Stimulated activated CD8-positive, alpha-beta memory T cell treated with anti-CD3 and anti-CD28 coated beads, Interleukin-12 subunit alpha, Interleukin-12 subunit beta, amount 100 ng/mL, for 1 hour (primary cell): ENCODE measurements at places on chromosomes 12 and 14.

DNA sequence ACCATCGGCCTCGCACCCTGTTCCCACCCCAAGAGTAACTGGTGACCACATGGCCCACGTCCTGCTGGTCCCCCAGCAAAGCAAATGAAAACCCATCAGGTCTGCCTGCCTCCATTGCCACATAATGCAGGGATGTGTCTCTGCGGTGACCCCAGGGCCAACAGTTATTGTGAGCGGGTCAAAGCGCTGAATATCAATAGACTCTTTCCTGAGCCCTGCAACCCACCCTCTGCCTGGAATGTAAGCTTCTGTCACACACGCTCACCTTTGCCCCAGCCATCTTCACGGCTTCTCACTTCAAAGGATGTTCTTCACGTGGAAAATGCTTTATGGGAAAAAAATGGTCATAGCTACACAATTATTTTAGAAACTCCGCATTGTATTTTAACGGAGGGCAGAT lies 63.9 kb downstream of the FZD10 start:
- DNase-seq: no peak

DNA sequence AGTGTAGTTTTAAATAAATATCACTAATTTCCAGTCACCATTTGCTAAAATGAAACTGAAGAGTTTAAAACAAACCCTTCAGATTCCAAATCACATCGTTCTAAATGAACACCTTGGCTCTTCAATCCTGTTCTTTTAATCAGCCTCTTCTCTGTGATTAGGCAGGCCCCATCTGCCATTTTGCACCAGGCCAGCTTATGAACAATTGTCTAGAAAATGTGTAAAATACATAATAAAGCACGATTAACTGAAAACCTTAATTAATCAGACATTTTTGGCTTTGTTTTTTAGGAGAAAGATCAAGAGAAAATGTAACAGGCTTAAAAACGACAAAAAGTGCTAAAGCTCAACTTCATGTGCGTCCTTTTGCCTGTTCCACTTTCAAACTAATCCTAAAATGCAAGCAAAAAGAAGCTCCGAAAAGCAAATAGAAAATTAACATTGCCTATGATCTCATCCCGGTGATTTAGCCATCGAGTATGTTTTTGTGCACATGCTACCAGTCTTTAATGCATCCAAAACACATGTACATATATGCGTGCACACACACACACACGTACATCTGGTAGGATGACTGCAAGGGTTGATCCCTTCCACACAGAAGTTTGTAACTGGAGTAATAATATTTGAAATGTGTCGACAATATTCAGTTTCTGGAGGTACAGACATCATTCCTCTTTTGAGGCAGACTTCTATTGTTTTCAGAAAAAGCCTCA lies 288.6 kb downstream of the FOXN3 start:
- no peak for DNase-seq

DNA sequence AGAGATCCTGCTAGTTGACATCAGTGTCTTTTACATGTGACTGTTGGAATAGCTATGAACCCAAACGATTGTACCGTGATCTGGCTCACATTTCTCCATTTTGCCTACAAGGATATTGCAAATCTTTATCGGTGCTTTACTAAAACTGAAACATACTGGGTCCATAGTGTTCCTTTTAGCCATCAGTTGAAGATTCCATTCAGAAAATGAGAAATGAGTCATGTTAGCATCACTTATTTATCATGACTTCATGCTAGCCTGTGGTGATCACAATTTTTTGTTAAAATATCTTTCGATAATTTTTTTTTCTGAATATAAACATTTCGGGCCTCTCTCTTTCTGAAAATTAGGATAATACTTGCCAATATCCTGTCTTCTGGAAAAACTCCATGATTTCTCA lies 210.3 kb downstream of the EGLN3 start:
- DNase-seq: no peak

DNA sequence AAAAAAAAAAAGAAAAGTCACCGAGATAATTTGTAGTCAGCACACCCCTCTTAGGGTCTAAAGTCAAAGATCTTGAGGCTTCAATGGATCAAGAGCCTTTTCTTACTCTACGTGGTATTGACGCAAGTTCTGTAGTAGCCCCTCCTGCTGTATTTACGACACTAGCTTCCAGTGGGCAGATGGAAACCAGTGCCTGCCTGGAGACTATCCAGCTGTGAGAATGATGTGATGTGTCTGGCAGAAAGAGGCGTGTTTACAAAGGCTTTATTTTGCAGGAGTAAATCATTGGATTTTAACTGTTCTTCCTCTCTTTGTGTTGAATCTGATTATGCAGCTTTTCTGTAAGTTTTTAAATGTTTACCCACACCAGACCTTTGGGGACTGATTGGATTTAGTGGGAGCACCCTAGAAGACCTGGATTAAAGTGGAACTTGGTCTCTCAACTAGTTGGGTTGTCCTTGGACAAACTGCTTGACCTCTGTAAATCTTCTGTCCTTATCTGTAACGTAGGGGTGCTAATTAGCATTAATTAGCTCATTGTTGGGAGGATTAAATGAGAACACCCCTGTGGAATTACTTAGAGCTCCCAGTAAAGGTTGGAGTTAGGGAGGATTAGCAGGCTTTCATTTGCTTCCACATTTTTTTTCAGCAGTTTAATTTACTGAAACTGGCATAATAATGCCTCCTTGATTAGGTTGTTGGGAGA lies 72.4 kb downstream of the RASSF3 start:
- no peak for DNase-seq
